LNCaP clone FGC (cell line): ENCODE measurements at places on chromosomes 3 and 15.

GRCh38 chr3:191290311-191291025 lies 38.7 kb upstream of the CCDC50 start:
- no peak for DNase-seq

DNA sequence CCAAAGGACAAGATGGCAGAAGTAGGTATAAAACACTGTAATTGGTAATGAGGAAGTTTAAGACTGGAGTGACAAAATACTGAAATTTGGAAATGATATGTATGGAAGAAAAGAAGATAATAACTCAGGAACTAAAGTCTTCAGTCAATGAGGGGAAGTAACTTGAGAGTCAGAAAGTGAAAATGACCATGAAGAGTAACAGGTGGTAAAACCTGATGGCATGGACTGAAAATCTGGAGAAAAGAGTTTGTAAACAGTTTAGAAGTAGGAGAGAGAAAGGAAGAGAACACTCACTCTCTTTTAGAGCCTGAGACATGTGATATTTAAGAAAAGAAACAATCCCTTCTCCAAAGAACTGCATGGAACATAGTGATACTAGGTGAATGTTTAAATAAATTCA lies 387.9 kb downstream of the PYDC2 start:
- no peak for DNase-seq

DNA sequence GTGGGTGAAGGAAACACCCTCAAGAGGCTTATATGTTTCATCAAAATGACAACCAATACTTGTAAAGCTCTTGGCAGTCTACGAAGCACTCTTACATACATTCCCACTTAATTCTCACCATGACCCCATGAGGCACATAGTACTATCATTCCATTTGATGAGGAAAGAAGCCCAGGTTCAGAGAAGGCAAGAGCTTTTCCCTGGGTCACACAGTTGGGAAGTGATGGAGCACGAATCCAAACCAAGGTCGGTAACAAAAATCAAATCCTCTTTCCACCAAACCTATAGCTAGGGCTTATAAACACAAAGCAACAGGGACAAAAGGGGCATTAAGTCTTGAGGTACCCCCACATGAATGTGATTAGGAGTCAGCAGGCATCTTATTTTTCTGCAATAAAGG lies 187.1 kb downstream of the UACA start:
- no peak for DNase-seq

DNA sequence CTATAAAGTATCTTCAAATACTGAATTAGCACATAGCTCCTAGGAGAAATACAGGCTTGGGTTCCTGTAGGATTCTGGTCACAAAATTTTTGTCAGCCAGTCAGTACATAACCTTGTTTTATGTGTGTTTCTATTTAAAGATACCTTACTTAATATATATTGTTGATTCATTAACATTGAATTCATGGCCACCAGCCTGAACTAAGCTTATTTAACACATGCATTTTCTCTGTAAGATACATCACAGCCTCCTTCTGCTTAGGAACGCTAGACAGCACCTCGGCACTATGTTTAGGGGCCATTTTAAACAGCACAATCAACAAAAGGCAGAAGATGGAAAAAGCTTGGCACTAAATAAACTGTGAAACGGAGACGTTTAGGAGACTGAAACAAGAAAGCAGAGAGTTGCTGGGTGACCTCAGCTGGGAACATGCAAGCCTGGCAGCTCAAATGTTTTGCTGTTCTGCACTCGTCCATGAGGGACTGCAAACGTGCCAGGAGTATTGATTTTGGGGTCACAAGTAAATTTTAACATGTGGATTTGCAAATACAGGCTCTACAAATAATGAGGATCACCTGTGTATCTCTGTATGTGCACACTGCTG lies 432.2 kb upstream of the TPM1 start:
- no peak for DNase-seq

DNA sequence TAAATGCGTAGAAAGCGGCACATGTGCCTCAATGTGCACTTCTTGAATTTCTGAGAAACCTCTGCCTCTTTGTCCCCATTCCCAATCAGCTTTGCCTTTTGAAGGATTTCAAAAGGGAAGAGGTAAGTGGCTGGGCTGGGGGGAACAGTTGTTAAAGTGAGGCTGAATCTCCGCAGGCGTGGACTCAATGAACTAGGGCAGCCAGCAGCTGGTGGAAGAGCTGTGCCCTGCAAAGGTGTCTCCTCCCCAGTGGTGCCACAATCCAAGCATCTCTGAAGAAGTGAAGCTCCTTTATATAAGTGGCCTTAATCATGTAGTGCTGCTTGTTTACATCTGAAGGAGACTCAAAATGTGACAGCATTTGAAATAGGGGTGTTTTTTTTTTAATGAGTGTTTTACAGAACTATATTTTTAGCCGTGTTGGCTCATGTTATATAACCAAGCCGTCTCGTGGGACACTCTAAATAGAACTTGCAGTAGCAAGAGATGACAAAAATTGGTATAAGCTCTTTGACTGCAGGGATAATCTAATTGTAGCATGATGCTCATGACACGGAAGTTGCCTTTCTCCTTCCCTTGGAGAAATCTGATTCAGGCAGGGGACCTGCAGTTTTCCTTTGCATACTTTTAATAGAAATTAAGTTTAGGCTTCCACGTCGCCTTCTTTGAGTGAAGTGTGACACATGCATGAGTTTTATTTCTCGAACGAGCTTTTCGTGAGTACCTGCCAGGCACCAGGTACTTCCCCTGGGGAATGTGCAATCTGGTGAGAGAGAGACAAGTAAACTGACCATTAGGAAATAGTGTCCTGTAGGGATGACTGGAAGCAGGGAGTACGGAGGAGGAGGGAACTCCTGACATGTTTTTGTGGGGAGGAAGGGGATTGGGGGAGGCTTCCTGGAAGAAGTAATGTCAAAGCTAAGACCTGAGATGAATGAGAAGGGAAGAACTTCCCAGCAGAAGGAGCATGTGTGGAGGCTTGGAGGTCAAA lies 179.7 kb upstream of the BHLHE40 start:
- DNase-seq: no peak

GRCh38 chr15:20356444-20356910 lies 185.1 kb downstream of the GOLGA6L6 start:
- DNase-seq: peak; percentile 28

GRCh38 chr15:100788418-100789105 lies 91.1 kb upstream of the ALDH1A3 start:
- no peak for DNase-seq

DNA sequence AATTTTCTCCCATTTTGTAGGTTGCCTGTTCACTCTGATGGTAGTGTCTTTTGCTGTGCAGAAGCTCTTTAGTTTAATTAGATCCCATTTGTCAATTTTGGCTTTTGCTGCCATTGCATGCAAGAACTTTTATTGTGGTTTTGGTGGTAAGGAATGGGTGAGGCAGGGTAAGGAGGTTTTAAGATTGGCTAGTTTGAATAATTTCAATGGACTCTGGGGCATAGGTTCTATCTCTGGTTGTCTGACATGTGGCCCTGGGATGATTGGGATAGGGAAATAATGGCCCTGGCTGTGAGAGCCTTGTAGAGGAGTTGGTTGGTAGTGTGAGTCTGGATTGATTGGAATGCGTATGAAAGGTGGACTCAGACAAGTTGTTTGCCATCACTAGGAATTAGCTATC lies 38.0 kb downstream of the SEC22A start:
- DNase-seq: no peak

GRCh38 chr15:77988347-77989295 lies 88.9 kb downstream of the TBC1D2B start:
- no peak for DNase-seq

GRCh38 chr15:101251830-101252820 lies at the start of gene CHSY1:
Gene CHSY1 (minus strand): TSS chr15:101252048. CDS start chr15:101251456, 592 bp downstream.
- peak; percentile 61 for DNase-seq

GRCh38 chr3:9500108-9501050 lies 53.2 kb downstream of the LHFPL4 start:
- DNase-seq: no peak

DNA sequence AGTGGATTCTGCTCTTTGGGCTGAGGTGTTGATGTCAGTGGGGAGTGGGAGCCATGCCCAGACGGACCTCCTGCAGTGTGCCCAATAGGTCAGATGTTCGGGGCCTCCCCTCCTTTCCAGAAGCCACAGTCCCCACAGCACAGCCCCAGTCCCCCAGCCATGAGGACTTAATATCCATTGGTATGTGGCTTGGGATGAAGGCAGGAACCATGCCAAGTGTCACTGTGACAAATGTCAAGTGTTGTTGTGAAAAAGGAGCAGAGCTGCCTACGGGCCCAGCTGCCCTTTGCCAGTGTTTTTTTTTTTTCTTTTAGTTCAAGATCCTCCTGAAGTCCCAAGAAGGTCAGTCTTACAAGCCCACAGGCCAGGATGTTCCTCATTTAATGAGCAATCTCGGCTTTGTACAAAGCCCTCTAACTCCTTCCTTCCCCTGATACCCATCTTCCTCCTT lies 12.2 kb downstream of the SEMA3G start:
- no peak for DNase-seq

GRCh38 chr15:68349151-68349550 lies 71.6 kb downstream of the FEM1B start:
- DNase-seq: no peak

GRCh38 chr15:81825136-81825535 lies 220.7 kb downstream of the MEX3B start:
- DNase-seq: no peak

DNA sequence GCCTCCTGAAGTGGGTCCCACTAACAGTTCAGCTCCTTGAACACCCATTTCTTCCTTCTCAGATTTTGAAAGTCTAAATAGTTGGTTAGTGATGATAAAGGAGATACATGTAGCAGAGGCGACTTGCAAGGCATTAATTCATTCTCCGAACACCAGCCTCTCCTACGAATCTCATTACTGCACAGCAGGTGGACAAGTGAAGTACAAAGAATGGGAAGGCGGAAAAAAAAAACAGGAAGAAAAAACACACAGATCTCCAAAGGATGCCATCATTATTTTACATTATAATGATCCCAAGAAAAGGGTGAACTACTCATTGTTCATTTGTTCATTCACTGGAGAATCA lies 276.5 kb downstream of the MAGI1 start:
- DNase-seq: no peak

DNA sequence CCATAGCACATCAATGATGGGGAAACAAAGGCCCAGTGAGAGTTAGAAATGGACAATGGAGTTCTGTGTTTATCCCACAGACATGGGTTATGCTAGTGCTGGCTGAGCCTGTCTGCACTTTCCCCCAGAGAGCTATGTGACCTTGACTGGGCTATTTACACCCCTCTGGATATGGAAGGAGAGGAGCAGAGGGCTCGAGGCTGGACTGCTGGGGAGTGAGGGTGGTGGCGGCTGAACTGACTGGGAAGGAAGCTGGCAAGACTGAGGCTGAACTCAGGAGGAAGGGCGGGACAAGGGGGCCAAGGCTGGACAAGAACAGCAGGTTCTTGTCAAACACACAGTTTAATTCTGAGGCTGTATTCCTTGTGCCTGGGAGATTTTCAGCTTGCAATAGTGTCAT lies 10.8 kb upstream of the INSYN1 start:
- DNase-seq: no peak

DNA sequence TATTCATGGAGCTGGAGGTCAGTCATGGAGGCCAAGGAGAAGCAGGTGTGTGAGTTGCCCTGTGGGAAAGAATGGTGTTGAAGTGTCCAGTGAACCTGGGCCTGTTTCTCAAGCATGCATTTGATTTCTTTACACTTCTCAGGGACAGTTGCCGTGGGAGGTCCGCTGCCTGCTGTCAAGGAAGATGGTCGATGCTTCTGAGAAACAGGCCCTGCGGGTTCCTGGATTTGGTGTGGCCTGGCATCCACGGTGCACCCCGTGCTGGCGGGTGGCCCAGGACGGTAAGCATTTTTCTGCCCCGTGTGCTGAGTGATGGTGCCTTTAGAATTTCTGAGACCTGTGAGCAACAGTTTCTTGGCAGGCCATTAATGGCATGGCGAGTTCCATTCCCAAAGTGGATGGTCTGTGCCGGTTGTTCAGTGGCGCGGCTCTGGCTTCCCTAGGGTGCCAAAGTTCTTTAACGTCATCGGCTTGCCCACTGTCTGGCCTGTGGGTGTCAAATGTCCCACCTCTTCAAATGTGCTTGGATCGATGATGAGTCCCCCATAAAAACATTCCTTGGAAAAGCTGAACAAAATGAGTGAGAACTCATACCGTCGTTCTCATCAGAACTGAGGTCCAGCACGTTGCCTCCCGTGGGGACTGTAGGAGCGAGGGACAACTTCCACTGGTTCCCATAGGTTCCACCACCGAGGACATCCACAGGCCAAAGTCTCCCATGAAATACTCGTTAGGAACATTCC lies 107.2 kb downstream of the SNRPN start:
- no peak for DNase-seq

GRCh38 chr3:140276703-140277102 lies 341.7 kb downstream of the CLSTN2 start:
- DNase-seq: no peak

- DNase-seq: no peak
Measured at GRCh38 chr3:84968701-84969235, 10.0 kb downstream of the CADM2 start.

- DNase-seq: no peak
Measured at GRCh38 chr3:139585820-139586219, 46.3 kb upstream of the RBP1 start.

DNA sequence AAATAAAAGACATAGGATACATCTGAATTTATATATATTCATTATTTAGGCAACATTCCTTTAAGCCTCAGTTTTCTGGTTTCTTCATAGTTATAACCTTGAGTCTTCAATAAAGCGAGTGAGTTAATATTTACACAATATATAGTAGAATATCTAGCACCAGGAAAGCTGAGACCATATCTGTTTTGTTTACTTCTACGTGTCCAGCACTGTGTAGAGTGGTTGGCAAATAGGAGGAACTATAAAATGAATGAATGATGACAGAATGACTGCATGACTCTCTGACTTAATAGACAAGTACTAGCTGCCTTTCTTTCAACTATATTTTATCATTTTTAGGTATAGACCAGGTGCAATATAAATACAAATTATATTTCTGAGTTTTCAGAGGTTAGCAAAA lies 197.8 kb upstream of the RBMS3 start:
- DNase-seq: no peak

DNA sequence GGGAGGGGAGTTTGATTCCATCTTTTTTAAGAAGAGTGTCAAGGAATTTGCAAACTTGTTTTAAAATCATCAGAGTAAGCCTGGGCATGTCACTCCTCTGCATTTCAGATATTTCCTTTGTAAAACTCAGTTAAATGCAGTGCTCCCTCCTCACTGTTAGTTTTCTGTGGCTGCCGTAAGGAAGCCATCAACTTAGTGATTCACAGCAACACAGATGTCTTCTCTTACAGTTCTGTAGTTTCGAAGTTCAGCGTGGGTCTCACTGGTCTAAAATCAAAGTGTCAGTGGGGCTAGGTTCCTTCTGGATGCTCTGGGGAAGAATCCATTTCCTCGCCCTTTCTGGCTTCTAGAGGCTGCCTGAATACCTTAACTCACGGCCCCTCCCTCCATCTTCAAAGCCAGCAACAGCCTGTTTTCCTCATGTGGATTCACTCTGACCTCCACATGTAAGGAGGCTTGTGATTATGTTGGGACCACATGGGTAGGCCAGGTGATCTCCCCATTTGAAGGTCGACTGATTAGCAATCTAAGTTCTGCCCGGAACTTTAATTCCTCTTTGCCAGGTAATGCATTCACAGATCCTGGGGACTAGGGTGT lies 12.4 kb downstream of the ISG20 start:
- no peak for DNase-seq

GRCh38 chr3:78941587-78941986 lies 826.2 kb downstream of the ROBO1 start:
- no peak for DNase-seq
